PC-9 (cell line): ENCODE measurements at places on chromosomes 5 and 9.

- DNase-seq = no peak
Observed at GRCh38 chr5:158056130-158056825, 197.3 kb upstream of the CLINT1 start.

GRCh38 chr9:134751622-134752021 lies 110.0 kb downstream of the COL5A1 start:
- no peak for DNase-seq

DNA sequence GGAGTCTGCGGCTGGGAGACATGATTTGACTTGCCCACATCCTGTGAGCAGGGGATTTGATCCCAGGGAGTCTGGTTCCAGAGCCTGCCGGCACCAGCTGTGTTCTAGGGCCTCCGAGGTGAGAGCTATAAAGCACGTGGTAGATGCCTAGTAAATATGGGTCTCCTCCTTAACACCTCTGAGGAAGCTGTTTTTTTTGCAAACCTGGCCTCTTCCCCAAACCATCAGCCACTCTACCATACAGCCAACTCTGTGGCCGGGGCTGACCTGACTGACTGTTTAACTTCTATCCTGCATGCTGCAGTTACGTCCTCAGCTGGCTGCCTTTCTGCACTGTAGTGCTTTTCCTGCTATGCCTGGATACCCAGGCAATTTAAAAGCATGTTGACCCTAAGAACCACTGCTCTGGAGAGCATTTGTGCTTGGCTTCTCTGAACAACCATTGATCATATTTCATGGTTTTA lies 220.5 kb downstream of the SLIT3 start:
- no peak for DNase-seq

- no peak for DNase-seq
Observed at GRCh38 chr5:107572715-107573368, 97.9 kb downstream of the EFNA5 start.

DNA sequence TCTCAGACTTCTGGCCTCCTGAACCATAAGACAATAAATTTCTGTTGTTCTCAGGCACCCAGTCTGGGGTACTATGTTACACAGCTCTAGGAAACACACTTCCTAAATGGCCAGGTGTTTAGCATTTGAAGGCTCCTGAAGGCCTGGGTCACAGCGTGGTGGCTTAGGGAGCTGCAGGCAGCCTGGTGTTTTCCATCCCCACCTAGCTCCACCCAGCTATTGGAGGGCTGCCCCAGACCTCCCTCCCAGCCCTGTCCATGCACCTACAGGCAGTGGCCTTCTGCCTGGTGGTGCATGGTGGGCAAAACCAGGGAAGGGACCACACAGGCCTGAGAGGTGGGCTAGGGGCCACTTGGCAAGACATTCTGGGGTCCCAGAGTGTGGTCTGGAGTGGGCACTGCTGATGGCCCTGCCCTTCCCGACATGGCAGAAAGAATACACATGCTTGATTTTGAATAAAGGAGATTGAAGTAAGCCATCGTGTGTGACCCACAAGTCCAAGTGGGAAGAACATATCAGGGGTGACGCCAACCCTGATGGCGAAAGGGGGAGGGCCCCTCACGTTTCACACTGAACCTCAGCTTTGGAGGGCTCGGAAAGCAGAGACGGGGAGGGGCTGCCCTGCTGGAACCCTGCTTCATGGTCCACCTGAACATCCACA lies 1.3 kb upstream of the SUSD3 start:
- no peak for DNase-seq

DNA sequence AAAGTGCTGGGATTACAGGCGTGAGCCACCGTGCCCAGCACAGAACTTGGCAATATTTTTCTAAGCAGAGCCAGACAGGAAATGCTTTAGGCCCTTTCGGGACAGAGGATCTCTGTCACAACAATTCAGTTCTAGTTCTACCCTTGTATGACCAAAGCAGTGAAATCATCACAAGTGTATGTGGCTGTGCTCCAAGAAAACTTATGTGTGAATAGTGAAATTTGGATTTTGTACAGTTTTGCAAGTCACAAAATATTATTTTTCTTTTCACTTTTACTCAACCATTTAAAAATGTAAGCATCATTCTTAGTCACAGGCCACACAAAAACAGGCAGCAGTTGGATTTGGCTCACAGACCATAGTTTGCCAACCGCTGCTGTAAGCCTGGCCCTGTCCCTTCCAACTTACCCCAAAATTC lies 20.4 kb upstream of the PRUNE2 start:
- no peak for DNase-seq

- no peak for DNase-seq
Observed at GRCh38 chr5:96080557-96080956, 118.9 kb upstream of the ELL2 start.

DNA sequence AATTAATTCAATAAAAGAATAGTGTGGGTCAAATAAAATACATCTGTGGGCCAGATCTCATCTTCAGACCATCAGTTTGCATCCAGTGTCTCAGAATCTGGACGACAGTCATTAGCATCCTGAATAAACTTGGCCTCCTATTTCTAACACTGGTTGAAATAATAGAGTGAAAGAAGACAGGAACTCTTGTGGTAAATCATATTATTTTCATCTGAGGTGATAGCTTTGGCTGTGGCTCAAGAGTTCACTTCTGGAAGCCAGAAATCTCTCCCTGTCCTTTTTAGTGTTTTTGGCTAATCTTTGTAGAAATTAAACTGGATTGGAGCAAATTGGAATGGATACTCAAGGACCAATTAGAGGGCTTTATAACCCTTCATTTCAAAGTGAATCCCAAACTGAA lies 63.4 kb upstream of the HMHB1 start:
- DNase-seq = no peak

DNA sequence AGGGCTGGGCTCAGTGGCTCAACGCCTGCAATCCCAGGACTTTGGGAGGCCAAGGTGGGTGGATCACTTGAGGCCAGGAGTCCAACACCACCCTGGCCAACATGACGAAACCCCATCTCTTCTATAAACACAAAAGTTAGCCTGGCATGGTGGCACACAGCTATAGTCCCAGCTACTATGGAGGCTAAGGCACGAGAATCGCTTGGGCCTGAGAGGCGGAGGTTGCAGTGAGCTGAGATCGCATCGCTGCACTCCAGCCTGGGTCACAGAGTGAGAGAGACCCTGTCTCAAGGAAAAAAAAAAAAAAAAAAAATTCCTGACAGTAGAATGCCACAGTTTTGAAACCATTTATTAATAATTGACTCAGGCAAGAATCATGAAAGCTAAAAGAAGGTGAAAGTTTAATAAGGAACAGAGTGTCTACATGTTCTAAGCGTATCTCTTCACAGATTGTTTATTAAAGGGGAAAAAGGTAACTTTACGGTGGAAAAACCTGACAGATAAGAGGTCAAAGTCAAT lies 5.7 kb upstream of the PTGR1 start:
- no peak for DNase-seq

DNA sequence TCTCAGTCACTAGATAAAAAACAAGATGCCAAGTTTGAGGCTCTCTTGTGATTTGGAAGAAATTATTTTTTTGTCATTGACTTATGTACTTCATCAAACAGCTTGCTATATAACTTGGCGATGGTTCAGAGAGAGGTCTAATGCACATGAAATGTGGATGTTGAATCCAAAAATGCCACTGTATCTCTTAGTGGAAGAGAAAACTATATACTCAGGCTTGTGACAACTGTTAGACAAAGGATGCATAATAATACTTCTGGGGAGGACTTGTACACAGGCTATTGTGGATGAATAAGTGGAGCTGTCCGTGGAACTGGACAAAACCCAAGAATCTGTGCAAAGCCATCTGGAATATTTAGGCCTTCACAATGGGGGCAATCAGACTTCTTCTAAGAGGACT lies 162.9 kb upstream of the NMUR2 start:
- DNase-seq = no peak

DNA sequence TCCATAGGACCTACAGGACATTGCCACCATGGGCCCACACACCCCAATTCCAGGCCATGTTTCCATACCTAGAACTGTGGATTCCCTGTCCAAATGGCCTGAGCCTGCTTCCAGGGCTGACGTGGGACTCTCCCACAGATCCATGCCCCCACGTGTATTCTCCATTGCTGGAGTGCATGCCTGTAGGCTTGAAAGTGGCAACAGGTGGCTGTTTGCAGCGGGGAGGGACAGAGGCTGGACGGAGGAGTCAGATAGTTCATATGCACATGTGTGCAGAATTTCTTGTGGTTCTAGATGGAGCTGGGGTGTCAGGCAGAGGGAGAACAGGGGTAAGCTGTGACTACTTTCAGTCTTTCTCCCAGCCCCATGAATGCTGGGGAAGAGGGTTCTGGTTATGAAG lies 285.7 kb upstream of the ANKRD55 start:
- no peak for DNase-seq

- no peak for DNase-seq
Observed at GRCh38 chr5:75620184-75620959, 9.1 kb downstream of the ANKDD1B start.

- no peak for DNase-seq
Observed at GRCh38 chr5:172182291-172182690, 5.7 kb downstream of the STK10 start.

GRCh38 chr5:67038817-67039603 lies 157.6 kb downstream of the CD180 start:
- no peak for DNase-seq

GRCh38 chr5:150512368-150512747 lies 4.4 kb downstream of the NDST1 start:
- DNase-seq = no peak

- DNase-seq = no peak
Observed at GRCh38 chr9:133054966-133055365, 6.8 kb upstream of the CEL start.

DNA sequence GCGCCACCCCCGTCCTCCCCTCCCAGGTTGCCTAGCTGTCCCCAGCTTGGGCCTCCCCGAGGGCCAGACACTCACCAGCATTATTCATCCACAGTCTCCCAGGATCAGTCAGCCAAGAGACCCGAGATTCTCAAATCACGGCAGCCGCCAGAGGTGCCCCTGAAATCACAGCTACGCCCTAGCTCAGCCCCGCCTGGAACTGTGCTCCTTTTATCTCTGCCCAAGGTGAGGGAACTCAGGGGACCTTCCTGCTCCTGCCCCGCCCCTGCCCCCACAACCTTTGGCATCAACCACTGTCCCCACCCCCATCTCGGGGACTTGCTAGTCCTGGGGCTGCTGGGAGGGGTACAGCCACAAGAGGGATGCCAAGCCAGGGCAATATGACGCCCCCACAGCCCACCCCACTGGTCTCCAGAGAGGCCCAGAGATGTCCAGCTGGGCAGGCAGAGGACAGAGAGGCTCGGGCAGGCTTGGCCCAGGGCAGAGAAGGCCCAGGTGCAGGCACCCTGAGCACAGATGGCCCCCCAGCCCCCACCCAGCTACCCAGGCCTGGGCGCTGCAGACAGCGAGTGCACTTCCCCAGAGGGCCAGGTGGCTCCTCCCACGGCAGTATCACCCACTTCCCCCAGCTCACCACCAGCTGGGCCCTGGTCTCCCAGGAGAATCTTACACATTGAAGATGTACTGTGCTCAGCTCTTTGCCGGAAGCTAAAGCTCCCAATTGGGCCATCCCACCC lies at the start of gene FUT7:
FUT7 (minus strand) TSS at position 185 of the 737 bp plus-strand sequence; CDS start at position 88, 97 bp downstream.
- DNase-seq = no peak

- no peak for DNase-seq
Observed at GRCh38 chr5:36877667-36878391, 1.3 kb downstream of the NIPBL start.

GRCh38 chr9:89444274-89444673 lies 53.6 kb downstream of the SEMA4D start:
- DNase-seq = no peak

DNA sequence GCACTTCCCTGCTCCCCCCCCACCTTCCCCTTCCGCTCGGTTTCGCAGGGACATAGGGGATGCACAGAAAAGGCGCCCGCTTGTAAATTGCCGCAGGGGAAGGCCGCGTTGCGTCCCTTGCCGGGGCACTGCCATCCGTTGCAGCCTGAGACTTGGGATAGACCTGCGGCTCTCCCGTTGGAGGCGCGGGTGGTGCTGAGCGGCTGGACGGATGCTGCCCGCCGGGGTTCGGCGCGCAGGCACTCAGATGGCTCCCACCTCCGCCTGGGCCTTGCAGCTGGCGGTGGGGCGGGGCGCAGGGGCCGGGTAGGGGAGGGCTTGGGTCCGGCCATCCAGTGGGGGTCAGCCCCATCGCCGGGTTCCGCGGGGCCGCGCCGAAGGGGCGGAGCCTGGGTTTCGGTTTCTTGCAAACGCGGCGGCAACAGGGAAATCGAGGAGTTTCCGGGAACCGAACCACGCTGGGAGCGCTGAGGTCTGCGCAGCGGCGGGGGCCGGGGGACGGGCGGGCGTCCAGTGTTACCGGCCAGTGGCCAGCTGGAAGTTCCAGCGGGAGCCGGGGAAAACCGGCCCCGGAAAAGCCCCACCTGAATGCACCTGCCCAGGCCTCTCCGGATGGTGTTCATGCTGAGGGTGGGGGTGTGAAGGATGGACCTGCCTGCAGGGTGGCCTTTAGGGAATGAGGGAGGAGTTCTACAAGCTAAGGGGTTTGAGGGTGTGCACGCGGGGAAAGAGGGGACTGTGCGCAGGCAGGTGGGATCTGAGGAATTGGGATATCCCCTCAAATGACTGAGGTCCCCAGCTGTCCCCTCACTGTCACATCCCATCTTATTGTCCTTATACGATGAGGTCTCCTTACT lies 6.3 kb upstream of the IRF1 start:
- peak; percentile 75 for DNase-seq

DNA sequence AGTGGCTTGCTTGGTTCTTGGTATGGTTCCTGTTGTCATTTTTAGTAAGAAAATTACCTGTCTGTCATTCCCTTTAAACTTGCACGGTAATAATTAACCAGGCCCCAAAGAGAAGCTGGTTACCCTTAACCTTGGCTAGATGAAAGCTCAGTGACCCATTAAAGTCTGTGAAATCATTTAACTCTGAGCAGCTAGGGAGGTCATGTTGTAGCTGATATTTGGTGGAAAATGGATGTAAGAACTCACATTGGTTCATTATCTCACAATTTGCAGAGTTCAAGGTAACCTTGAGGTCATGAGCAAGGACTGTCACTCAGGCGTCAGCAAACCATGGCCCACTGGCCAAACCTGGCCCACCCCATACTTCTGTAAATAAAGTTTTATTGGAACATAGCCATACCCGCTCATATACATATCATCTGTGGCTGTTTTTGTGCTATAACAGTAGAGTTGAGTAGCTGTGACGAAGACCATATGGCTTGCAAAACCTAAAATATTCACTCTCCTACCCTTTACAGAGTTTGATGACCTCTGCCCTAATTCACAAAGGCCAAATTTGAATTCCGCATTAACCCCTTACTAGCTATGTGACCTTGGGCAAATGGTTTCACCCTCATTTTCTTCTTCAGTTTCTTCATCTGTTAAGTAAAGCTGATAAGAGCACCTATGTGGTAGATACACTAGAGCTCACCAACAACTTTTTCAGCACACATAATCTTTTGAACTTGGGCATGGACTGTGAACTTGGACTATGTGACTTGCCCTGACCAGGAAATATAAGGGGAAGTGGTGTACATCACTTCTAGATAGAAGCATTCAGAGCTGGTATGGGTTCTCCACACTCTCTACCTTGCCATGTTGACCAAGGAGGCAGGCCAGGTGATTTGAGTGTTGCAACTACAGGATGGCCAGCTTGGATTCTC lies 61.5 kb upstream of the CPEB4 start:
- DNase-seq = no peak

DNA sequence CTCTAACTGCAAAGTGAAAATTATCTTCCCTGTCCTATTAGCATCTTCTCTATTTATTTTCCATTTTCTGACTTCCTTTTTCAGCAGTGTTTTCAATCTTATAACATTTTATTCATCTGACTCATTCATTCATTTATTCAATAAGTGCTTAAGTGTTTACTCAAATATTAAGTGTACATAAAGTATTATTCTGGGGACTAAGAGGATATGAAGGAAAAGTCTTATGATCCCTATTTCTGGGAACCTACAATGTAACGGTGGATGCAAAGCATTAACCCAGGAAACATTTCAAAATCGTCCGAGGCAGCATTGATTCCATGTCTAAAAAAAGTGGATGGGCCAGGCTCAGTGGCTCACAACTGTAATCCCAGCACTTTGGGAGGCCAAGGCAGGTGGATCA lies 19.4 kb upstream of the TRPM6 start:
- no peak for DNase-seq
